Lower lobe of right lung (tissue), 2 donors: ENCODE measurements at places on chromosomes 4 and X. TPM values are rescaled to one million over a fixed set of nuclear protein-coding genes. Genes with fewer than 3 reads are reported as not detected.

Gene GAGE2A
- not detected for total RNA-seq

DNA sequence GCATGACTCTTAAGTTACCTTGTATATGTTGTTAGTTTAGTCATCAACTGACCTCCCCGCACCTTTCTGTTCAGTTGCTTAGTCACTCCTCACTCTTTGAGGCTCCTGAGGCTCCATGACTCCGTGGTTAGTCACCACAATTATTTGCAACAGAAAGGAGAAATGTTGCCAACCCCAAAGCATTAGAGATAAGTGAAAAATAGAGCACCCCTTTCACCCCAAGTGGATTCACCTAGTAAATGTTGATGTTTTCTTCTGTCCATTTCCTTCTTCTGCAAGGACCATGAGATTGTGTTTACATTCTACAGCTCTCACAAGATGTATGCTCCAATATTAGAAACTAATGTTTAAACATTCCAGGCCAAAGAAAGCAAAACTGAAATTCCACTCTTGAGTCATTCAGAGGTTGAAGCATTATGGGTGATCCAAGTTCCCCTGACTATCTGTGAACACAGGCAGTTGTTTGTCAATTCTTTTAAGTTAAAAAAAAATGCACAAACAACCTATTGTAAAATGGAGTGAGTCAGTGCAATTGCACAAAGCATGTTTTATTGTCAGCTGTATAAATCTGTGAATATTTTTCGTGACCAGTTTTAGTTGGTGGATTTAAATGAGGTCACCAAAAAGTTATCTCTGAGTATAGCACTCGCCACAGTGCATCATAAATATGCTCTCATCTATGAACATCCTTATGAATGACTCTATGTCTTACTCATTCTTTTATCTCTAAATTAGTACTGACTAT is 552.4 kb upstream of the MAGEB2 start:
- H3K36me3 ChIP-seq, result no peaks in the 10 kb centered on the region
- DNase-seq, result no peak
- H3K4me1 ChIP-seq, result no peaks in the 10 kb centered on the region
- H3K27ac ChIP-seq, result no peak overlapping the region

Gene USP17L24
- not detected for total RNA-seq

DNA sequence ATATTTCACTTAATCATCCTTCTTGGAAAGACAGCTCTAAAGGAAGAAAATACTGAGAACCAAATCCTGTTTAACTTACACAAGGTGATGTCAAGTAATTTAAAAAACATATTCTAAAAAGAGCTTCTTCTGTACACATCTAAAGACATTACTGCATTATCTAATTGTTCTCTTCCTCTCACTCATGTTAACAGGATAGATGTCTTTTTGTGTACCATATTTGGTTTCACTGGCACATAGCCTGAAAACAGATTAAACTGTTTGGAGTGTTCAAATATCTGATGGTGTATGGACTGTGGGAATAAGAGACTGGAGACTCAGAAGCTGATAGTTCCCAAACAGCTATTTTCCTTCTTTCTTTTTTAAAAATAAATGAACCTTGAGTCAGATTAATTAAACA is 213.3 kb upstream of the MAB21L2 start:
- no peak overlapping the region for H3K4me3 ChIP-seq
- no peaks in the 10 kb centered on the region for H3K27me3 ChIP-seq
- H3K4me1 ChIP-seq, result no peaks in the 10 kb centered on the region
- H3K27ac ChIP-seq, result no peak overlapping the region

Gene SLITRK4
- 0.74 TPM for total RNA-seq

Gene ERCC6L
- 0.24 TPM for total RNA-seq

DNA sequence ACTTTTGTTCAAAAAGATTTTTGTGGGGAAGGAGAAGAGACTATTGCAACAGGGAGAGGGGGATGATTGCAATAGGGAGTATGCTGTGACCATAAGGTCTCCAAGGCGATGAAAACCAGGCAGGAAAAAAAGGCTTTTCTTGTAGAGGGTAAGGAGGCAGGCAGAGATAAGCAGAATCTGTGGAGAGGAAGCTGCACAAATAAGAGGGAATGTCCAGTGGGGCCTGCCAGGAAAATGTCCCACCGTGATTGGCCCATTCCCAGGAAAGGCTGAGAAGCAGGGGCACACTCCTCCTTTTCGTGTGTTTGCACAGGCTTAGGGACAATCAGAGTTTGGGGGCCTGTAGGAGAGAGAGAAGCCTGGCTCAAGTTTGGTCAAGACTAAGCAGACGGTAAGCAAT is 29.1 kb downstream of the SPACA5 start:
- no peaks in the 10 kb centered on the region for H3K4me1 ChIP-seq
- H3K4me3 ChIP-seq, result no peak overlapping the region
- no peak overlapping the region for H3K27ac ChIP-seq
- H3K36me3 ChIP-seq, result no peaks in the 10 kb centered on the region

- no peaks in the 10 kb centered on the region for H3K4me1 ChIP-seq
- no peak overlapping the region for H3K27ac ChIP-seq
- no peaks in the 10 kb centered on the region for H3K27me3 ChIP-seq
- no peaks in the 10 kb centered on the region for H3K36me3 ChIP-seq
- H3K4me3 ChIP-seq, result no peak overlapping the region
These were observed 388.6 kb upstream of the PITX2 start for GRCh38 chr4:111011458-111011857.

- no peaks in the 10 kb centered on the region for H3K27me3 ChIP-seq
- no peaks in the 10 kb centered on the region for H3K36me3 ChIP-seq
- no peak overlapping the region for H3K4me3 ChIP-seq
- DNase-seq, result no peak
- H3K4me1 ChIP-seq, result no peaks in the 10 kb centered on the region
These were observed 419.7 kb downstream of the MAPK10 start for GRCh38 chr4:85940151-85940550.

DNA sequence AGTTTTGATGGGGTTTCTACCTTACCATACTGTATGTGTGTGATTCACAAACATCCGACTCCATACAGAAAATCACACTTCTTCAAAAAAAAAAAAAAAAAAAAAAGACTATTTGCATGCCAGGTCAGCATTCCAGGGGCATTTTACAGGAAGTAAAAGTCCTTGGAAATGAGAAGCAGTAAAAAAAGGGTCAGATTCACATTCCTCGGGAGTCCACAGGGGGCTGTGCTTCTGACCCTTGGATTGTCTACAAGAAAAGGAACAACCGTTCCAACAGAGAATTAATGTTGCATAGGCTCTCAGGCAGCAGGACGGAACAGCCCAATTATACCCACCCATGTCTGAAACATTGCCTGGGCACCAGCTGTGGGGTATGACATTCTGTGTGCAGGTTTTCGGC is 290.3 kb downstream of the LDB2 start:
- no peak overlapping the region for H3K27ac ChIP-seq
- no peaks in the 10 kb centered on the region for H3K4me1 ChIP-seq
- no peaks in the 10 kb centered on the region for H3K27me3 ChIP-seq
- no peaks in the 10 kb centered on the region for H3K36me3 ChIP-seq
